ENCODE measurements at places on chromosomes 7 and 10. TPM values are rescaled to one million over a fixed set of nuclear protein-coding genes. Genes with fewer than 3 reads are reported as not detected.

GRCh38 chr7:12488341-12488740, 82.2 kb upstream of the SCIN start:
- no peak for DNase-seq

DNA sequence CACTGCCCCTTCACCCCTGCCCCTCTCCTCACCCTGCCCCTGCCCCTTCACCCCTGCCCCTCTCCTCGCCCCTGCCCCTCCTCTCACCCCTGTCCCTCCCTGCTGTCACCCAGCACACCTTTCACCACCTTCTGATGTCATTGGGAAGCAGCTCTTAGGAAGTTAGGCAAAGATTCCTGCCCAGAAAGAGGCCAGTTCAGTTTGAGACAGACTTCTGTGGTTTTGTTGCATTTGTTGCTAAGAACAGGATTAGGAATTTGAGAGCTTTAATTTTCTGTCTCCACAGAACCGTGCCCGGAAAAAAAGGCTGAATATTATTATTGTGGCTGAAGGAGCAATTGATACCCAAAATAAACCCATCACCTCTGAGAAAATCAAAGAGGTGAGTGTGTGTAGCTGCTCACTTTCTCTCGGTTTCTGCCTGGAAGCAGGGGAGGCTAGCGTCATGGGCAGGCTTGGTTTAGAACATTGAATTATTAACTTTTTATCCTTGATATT, 39.6 kb downstream of the PFKP start:
- DNase-seq, result no peak

DNA sequence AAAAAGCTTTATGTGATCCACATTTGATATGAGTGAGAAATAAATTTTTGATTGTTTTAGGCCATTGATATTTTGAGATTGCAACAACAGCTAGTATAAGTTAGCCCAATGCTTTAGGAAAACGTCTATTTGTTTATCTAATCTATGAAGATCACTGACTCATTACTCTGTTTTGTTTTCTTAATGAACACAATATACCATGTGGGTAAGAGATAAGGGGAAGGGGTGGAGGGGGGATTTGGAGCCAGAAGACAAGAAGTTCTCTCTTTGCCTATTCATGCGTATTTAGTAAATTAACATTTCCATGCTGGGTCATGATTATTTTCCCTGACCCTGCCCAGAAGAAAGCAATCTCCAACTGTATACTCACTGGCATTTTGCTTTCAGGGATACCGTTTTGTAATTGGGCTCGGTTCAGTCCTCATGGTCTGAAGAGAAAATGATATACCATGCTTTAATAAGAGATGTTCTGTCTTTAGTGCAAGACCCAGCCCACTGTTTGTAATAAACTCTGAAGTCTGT, 359.5 kb upstream of the NPSR1 start:
- DNase-seq, result no peak

- DNase-seq, result no peak
Observed at GRCh38 chr10:83541046-83541445, 598.3 kb upstream of the GHITM start.

DNA sequence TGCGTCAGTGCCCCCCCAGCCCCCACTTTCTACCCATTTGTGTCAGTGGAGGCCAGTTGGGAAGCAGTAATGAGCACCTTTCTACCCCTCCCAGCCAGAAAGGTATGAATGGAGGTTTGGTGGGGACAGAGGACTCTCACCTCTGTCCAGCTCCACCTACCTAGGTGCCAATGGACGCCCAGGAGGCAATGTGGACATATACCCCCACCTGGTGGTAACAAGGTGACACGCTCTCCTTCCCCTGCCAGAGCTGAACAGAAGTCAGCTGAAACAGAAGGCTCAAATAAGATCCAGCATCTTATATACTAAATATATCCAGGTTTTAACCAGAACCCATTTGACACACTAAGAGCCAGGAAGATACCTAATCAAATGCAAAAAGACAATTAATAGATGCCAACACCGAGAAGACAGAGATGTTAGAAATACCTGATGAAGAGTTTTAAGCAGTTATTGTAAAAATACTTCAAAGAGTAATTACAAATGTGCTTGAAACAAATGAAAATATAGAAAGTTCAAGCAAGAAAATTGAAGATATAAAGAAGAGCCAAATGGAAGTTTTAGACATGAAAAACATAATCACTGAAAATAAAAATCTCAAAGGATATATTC, 18.4 kb upstream of the SORCS3 start:
- DNase-seq, result peak; percentile 16

GRCh38 chr10:124898471-124898870, 43.5 kb upstream of the ZRANB1 start:
- DNase-seq, result no peak

DNA sequence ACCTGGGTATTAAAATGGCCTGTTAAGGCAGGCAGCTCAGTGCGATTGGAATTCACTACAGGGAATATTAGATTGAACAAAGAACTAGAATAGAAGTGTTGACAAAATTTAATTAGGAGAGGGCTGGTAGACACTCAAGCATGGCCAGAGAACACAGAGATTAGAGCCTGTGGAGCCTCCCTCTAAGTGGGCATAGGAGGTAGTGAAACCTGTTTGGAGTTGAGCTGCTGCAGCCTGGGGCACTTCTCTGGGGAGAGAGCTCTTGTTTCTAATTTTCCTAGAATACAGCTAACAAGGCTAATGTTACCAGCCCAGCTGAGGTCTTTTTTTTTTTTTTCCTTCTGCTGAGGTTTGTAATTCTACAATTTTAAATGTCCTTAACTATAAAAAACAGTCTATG, 46.4 kb downstream of the TMEM168 start:
- no peak for DNase-seq

DNA sequence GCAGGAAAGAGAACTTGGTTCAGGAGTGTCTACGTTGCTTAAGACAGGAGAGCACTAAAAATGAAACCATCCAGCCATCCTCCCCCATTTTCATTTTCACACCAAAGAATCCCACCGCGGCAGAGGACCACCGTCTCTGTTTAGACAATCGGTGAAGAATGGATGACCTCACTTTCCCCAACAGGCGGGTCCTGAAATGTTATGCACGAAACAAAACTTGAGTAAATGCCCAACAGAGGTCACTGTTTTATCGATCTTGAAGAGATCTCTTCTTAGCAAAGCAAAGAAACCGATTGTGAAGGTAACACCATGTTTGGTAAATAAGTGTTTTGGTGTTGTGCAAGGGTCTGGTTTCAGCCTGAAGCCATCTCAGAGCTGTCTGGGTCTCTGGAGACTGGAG, 1.4 kb upstream of the IL6 start:
- no peak for DNase-seq

GRCh38 chr7:156947120-156947843, 2.2 kb upstream of the NOM1 start:
- no peak for DNase-seq

DNA sequence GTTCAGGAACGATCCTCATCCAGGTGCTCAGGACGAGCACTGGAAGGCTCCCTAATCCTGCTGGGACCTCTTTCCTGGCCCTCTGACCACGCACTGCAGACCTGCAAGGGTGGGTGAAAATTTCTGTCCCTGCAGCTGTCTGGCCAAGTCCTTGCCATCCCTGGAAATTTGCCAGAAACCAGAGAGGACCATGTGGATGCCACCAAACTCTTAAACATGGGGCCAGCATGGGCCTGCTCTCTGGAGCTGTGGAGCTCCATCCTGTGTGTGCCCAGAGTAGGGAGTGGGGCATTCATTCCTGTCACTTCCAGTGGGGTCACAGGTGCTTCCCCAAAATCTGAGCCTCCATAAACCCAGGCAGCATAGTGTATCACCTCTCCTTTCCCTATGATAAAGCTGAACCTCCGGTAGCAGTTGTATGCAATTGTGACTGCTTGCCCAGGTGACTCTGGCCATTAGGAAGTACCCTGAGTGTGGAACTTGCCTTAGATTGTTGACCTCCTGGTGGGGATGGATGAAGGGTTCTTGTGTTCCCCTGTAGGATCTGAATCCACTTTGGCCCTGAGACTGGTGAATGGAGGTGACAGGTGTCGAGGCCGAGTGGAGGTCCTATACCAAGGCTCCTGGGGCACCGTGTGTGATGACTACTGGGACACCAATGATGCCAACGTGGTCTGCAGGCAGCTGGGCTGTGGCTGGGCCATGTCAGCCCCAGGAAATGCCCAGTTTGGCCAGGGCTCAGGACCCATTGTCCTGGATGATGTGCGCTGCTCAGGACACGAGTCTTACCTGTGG, 57.1 kb downstream of the DMBT1 start:
- no peak for DNase-seq

DNA sequence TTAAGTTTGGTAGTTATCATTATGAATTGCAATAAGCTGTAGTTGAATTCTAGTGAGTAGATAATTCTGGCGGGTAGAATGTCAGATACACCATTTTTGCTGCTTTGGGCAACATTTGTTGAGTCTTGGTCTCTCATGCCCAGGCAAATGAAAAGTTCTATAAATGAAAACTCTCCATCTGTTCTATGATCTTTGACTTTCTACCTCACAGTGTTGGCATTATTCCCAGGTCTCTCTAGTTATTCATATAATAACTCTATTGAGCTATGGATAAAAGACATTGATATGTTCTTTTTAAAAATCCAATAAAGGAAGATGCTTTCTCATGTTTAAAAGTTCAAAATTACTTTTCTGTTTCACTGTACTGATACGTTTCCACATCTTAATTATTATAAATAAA, 415.3 kb upstream of the SEMA3D start:
- DNase-seq, result no peak

DNA sequence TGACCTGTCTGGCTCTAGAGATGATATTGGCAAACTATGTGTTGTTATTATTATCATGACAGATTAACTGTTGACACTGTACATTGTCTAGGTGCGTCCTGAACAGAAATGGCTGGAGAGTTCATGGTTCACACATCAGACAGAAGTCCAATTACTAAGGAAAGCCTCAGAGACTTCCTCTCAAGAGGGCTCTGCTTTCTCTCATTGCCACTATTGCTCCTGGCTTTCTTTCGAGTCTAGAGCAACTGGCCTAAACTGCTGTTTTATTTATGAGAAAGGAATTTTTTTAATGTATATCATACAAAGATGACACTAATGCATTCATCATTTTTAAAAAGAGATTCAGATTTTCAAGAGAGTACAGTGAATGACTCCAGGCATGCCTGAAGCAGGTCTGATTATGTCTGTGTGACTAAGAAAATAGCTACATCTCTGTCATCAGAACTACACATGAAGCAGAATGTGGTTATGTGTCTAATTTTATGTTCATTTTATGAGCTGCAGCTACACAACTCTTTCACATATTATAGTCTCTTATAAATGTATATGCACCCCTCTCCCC, 30.4 kb downstream of the NRCAM start:
- DNase-seq, result no peak

GRCh38 chr7:74407958-74408357, 45.7 kb upstream of the GTF2IRD1 start:
- DNase-seq, result no peak

Gene LHPP
- 24.2 TPM for total RNA-seq

Gene FXYD4
- total RNA-seq, result not detected

Gene ERVW-1
- not detected for total RNA-seq

Gene TDRD1
- 0.04 TPM for total RNA-seq

Gene EPO
- not detected for total RNA-seq

Gene CLDN12
- 2.4 TPM for total RNA-seq
